ENCODE measurements at places on chromosomes 12 and 14.

DNA sequence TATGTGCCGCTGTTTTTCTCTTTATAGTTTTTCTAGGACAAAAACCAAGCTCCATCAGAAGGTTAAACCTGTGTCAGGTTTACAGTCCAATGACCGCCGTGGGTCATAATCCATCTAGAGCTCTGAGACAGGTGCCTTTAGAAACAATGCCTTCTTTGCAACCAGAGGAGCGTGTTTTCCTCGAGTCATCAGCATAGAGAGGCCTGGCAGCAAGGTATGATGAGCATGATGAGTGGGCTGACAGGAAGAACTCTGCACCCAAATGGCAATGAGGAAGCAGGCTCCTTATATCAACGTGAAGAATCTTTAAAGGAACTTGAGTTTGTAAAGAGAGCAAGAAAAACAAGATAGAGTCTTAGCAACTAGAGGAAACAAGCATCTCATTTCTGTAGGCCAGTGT is 60.5 kb upstream of the NUDT4 start:
- no peak for DNase-seq

GRCh38 chr12:48199774-48200221 is 3.3 kb downstream of the OR10AD1 start:
- no peak for DNase-seq

DNA sequence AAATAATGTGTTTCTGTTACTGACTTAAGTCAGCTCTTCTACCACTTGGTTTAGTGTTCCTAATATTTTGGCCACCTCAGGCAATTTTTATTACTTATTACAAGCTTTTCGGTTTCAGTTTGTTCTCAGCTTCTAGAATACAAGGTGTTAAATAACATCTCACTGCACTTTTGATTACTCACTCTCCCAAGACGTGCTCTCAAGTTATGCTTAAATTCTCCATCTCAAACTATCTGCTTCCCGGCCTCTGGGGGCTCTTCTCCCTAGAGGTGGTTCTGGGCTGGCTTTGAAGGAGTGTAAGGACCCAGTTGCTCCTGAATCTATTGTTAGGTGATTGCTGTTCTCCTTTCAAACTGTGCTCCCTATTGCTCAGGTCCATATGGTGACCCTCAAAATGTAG is 193.9 kb upstream of the DDHD1 start:
- no peak for DNase-seq

- peak; percentile 46 for DNase-seq
Observed at GRCh38 chr12:27822076-27822712, 42.2 kb upstream of the MANSC4 start.

DNA sequence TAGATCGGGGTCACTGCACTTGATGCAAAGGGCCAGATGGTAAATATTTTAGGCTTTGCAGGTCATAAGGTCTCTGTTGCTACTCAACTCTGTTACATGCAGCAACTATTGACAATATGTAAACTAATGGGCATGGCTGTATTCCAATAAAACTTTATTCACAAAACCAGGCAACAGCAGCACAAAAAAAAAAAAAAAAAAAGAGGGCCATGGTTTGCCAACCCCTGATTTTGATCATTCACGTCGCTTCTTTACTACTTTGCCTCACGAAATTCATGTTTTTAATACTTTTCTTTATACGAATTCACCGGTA is 152.9 kb downstream of the RBM19 start:
- no peak for DNase-seq

GRCh38 chr12:71655495-71655894 is 8.2 kb downstream of the ZFC3H1 start:
- DNase-seq: no peak

GRCh38 chr12:94864987-94865386 is 138.5 kb downstream of the NDUFA12 start:
- no peak for DNase-seq

DNA sequence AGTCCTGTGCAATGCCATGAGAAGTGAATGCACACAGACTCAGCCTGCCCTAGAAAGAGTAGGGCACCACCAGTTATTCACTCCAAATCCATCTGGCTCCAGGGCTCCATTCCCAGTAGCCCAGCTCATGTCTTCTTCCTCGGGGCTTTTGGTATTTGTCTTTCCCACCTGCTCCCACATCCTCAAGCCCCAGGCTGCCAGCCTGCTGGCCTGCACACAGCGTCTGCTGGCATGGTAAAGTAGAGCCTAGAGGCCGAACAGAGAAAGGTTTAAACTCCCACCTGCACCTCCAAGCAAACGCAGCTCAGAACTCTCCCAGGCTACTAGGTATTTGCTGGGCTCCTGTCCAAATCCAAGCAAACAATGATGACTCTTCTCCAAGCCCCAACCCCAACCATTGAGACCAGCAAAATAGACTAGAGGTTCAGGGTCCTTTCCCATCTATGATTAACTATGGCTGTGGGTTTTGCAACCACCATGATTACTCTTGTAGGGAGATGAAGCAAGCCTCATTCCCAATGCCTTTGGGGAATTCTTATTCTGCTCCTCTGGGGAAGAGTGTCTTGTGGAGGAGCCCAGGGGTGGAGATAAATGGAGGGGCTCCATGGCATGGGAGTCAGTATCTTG is 5.2 kb upstream of the VDR start:
- DNase-seq: no peak

DNA sequence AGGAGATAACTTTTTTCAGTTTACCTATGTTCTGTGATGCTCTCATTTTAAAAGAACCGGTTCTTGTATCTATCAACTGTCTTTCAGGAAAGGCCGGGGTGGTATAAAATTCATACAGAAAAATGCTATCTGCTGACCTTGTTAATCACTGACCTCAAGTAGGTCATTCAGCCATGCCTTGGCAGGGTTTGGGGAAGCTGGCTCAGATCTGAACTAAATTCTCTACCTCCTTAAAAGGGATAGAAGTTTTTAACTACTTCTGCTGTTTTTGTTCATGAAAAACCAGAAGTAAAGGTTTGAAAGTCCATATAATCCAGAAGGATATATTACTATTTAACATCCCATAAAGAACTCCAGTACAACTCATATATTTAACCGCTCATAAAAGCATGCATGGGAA is 10.1 kb downstream of the MYRFL start:
- DNase-seq: no peak

DNA sequence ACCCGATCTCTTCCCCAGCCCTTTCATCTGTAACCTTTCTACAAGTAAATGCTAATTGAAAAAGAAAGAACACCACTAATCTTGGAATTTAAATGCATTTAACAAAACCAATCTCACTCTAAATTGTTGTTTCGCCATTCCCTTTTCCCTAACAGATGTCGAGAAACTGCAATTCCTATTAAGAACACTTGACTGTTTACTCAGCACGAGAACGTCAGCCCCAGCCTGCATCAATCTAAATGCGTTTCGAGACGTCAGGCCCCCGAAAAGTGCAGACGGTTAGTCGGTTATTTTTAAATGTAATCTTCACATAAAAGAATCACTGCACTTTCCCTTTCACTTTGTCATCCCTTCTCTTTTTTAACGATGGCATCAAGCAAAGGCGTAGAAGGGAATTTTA is 837.6 kb downstream of the VRK1 start:
- DNase-seq: no peak

GRCh38 chr14:22535916-22536315 is 53.1 kb downstream of the DAD1 start:
- DNase-seq: no peak

GRCh38 chr12:125021771-125022170 is 28.3 kb downstream of the BRI3BP start:
- no peak for DNase-seq

DNA sequence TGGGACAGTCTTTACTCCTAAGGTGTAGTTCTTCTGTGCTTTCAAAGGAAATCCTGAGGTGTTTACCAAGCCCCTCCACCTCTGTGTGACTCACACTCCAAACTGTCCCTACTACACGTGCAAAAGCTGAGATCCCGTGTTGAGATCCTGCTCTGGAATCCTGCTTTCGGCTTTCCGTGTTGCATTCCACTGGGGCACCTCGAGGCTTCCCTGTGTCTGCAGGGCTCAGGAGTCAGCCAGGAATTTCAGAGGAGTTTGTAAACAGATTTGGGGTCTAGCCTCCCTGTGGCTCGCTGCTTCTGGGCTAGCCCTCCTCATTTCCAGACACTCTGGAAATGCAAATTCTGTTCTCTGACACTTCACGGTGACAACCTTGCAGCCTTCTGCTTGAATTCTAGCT is 48.4 kb downstream of the CACNA2D4 start:
- no peak for DNase-seq

DNA sequence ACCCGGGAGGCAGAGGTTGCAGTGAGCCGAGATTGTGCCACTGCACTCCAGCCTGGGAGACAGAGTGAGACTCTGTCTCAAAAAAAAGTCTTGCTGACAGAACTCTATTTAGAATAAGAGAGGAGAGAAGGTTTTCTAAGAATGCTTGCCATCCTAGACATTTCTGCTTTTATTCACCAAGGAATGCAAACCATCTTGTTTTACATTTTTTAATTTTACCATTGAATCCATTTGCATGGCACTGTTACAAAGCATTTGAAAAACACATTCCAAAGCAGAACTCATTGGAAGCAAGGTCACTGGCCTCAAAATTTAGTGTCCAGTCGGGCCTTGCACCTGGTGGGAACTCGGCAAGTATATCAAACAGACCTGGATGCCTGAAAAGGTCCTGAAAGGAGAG is 44.2 kb upstream of the RASSF3 start:
- no peak for DNase-seq

DNA sequence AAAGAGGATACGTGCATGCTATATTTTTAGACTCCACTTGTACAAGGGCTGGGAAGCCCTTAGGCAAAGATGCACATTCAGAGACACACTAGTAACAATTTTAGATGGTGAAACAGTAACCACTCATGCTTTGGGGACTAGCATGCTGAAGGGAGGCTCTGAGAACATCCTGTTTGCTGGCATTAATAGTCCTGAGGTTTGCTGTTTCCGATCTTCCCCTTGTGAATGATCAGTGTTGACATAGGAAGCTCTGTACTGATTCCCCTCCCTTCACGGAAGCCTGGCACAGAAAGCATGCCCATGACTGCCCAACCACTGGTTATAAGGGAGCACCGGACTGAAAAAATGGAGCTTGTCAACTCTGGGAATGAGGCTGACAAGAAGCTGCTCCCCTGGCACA is 164.6 kb downstream of the GCH1 start:
- no peak for DNase-seq

DNA sequence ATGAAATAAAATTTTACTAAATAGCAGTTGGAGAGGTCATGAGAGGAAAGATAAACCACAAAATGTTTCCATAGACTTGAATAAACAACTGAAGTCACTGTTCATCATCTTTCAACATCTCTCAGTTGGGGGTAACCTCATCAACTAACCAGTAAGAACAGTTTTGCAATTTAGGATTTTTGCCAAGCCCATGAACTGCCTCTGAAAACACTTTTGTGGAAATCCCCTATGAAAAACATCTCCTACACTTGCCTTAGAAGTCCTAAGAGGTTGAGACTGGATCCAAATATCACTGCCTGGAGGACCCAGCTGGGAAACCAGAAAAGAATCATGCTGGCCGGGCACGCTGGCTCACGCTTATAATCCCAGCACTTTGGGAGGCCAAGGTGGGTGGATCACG is 273.1 kb downstream of the C12orf50 start:
- DNase-seq: no peak

DNA sequence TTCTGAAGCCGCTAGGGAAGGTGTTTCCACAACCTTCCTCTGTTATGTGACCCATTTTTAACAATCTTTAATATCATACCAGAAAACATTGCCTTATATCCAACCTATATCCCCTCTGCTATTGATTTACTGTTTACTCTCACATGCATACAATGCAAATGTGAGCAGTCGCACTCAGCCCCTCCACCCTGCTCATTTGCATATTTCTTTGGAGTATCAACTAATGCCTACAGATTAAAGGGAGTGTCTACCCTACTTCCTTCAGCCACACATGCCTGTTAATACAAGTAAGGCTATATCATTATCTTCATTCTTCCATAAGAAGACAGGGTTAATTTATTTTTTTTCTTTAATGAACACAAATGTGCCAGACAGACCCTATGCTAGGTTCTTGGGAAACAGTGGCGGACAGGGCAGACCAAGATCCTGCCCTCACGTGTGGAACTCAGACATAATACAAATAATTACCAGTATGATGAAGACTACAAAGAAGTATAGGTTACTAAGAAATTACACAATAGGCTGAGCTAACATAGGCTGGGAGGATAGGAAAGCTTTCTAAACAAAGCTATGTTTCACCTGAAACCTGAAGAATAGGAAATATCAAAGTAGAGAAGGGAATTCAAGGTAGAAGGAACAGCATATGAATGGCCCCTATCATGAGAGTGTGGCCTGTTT is 107.3 kb upstream of the MDM1 start:
- DNase-seq: no peak

DNA sequence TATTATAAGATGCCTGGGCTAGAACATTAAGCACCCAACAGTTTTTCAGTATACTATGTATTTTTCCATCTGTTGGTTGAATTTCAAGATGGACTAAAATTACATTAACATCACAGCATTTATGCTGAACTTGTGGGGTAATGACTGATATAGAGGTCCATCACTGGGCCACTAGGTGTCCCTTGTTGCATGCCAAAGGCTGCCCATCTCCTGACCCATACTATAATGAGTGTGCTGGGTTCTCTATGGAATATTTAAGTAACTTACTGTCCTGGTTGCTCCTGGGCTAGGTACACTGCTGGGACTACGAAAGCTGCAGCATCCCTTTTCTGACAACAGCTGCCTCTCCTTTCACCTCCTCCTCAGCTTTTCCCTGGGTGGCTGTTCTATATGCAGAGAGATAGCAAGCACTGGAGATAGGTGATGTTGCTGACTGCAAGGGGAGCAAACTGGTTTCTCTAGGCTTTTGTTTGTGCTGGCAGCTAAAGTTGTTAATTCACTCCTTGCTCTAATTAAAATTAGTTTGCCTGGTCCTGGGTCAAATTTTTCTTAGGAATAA is 138.6 kb upstream of the TRHDE start:
- DNase-seq: no peak

DNA sequence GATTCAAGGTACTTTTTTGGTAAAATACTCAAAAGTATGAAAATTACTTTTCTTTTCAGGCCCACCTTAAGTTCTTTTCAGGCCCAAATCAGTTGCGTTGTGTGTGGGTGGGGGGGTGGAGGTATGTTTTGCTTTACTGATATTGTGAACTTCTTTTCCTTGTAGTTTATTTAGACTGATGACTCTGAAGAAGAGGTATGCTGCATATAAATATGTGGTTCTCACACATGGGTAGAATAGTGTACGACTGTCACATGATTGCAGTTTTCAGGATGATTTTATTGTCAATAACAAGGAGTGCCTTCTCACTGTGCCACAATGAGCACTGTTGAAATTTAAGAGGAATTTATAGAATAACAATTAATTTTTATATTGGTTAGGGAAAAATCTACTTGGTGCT is 166.6 kb upstream of the ATP2B1 start:
- DNase-seq: no peak

Measured in stimulated activated CD4-positive, alpha-beta T cell treated with anti-CD3 and anti-CD28 coated beads, Interleukin-1b, Interleukin-23, amount 100 ng/mL, for 1 hour (primary cell).